ENCODE measurements at places on chromosomes 1 and 21.

DNA sequence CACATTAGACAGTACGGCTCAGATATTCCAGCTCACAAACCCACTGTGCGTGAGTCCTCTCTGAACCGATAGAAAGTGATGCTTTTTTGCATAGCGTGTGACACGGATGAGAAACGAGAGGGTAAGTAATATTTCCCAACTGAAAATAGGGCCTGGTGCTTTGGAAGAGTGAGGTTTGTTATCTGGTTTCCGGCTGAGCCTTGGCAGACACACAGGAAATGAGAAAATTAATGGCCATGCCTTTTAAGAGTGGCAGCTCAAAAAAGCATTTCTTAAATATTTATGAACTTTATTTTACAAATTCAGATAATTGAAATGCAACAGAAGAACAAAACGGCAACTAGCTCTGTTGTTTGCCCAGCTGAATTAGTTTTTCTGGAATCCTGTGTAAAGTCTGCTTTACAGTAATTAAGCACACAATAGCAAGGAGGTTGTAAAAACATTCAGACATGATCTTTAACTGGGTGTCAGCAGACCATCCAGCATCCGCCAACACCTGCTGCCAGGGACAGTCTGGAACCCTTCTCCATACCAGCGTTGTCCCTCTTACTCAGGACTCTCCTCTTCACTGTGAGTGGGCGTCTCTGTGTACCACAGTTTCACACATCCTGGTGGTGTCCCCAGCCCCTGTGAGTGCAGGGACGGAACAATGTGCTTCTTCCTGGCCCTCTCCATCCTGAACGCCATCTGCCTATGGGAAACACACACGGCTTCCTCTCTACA is 155.4 kb downstream of the PGBD5 start:
- DNase-seq = no peak

DNA sequence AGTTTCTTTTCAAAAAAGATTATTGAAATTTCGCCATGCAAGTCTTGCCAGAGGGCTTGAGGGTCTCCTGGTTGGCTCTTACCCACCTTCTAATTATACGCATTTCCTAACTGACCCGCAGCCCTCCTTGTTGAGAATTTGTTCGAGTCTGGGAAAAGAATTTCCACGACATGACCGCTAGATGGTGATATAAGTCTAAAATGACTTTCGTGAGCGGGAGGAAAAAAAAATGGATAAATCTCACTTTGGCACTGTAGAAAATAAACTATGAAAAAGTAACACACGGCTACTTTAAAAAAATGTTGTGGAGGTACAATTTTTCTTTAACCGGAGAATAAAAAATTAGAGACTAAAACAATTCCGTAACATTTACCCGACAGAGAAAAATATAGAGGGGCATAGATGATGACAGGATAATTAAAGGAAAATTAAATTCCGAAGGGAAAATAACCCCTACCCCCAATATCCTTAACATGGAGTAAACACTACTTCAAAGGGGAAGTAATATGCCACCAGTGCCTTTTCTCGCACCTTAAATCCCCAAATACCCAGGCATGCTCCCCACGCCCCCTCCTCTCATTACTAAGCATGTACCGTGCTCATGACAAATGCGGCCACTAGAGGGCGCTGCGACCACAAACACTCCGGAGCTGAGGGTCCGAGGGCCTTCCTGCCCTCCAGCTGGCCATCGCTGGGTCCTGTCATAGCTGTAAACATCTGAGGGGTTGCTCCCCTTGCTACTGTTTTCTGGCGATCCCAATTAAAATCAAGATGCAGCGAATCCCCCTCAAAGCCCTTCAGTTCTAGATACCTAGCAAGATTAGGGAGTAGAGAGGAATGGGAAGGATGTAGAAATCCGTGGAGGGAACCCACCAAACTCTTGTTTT is 266.9 kb downstream of the ASTN1 start:
- DNase-seq = peak; percentile 71

DNA sequence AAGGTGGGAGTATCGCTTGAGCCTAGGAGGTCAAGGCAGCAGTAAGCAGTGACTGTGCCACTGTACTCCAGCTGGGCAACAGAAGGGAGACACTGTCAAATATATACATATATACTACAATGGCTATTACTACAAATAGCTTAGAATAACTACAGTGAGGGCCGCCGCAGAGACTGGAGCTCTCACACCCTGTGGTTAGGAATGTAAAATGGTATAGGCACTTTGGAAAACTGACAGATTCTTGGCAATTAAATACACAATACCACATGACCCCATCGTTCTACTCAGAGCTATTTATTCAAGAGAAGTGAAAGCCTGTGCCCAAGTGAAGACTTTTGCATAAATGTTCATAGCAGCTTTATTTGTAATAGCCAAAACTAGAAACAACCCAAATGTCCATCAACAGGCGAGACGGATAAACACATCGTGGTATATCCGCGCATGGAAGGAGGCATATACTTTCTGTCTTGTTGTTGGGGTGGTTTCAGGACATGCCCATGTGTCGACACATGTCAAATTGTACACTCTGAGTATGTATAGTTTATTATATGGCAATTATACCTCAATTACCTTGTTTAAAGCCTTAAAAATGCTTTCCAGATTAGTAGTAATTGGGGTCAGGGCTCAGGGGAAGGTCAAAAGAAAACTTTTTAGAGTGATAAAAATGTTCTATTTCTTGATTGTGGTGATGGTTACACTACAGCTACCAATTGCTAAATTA is 123.4 kb downstream of the RIPK4 start:
- no peak for DNase-seq

DNA sequence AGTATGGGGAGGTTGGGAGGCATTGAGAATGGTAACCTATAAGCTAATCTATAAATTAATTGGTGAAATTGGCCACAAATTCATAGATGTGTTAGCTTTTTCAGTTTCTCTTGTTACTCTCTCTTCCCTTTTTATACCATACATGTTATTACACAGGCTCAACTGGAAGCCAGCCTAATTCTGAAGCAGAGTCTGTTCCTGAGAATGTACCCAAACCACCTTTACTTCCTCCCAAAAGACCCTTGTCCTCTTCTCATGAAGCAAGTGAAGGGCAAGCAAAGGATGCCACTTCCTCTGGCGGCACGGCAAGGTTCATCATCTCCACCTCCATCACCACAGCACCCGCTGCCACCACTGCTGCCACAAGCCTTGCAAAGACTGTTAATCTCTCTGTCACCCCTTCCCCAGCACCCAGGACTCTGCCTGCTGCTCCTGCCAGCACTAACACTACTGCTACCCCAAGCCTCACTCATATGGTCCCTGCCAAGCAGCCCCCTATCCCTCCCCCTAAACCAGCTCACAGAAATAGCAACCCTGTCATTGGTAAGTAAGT is 39.5 kb upstream of the RCC1 start:
- DNase-seq = no peak

GRCh38 chr1:3247521-3248121 is 178.6 kb downstream of the PRDM16 start:
- no peak for DNase-seq
